IPS-NIHi11 (cell line): ENCODE measurements at places on chromosomes 1 and 21.

- no peak for DNase-seq
Observed at GRCh38 chr1:114286960-114287359, 133.3 kb upstream of the SYT6 start.

GRCh38 chr1:119646521-119647227 lies 1.4 kb downstream of the ZNF697 start:
- no peak for DNase-seq

- no peak for DNase-seq
Observed at GRCh38 chr1:207807690-207808321, 56.0 kb downstream of the CD46 start.

- DNase-seq = no peak
Observed at GRCh38 chr1:13751985-13752384, 52.0 kb downstream of the PRDM2 start.

DNA sequence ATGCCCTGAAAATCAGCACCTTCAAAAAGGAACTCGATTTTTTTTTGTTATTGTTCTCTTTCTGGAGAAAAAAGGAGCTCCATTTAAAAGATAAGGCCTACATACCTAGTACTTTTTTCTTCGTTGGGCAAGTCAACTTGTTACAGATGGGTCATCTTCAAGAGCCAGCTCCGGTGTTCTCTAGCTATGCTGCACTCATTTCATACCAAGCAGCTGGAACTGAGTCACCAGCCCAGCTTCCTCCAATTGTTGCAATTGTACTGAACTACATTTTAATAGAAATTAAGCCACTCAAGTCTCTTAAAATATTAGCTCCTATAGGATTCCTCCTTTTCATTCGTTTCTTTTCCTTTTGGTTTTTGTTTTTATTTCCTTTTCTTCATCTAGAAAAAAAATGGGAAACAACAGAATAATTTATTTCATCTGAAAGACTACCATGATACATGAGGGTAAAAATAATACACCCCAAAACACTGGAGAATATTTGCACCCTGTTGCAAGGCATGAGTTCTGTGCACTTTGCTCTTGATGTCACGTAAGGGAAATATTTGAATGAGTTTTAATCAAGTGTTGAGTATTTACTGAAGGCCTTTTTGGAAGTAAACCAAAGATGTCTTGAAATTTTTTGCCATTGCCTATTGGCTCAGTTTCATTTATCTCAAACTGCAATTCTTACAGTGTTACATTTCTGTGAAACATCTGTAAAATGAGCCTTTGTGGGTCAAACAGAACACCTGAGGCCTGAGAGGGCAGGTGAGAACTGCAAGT lies 60.5 kb downstream of the CLIC4 start:
- DNase-seq = no peak

DNA sequence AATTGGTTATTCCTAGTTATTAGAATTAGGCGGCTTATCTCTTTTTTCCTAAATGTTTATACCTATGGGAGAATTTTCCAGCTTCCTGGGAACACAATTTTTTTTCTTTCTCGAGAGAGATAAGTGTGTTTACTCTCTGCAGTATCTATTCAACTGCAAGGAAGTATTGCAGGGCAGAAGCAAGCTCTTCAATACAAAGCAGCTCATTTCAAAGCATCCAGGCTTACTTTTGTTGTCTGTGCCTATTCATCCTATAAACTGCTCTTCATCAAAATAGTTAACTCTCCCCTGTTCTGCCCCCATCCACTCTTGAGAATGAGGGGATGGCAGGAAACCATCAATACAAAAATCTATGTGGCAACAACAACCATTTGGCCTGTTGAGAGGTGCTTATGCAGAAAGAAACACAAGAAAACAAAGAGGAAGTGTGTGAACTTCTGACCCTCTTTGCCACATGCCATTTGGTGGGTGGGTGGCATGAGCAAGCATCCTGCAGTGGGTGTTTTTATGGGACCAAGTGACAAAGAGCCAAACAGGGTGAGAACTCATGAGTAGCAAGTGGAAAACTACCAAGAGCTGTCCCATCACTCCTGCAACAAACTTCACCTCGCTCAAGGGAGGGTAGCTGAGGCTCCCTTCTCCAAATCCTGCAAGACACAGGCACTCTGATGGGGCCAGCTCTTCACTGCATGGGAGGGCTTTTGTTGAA lies 50.6 kb upstream of the MRPS6 start:
- no peak for DNase-seq

GRCh38 chr1:224458996-224459395 lies 24.4 kb upstream of the WDR26 start:
- no peak for DNase-seq

DNA sequence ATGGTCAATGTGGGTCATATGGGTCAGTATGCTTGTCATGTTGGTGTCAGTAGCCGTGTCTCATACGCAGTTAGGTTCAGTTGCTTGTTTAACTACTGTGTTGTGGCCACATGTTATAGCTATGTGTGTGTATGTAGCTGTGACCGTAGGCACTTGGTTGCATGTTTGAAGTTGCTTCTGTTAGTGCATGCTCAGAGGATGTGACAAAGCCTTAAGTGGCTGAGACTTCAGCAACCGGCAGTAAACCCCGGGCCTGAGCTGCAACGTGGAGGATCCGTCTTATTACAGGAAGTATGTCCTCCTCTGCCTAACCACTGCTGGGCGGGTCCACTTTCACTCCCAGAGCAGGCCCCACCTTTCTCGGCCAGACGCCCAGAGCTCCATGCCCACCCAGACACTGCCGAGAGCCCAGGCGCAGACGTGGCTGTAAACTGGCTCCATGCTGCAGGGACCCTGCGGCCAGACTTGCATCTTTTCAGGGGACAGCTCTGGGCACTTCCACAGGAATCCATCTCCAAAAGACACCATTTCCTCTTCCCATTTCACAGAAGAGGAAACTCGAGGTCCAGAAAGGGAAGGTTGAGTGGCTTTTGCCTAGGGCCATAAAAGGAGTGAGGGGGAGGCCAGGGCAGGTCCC lies 2.2 kb downstream of the TCEA3 start:
- DNase-seq = no peak

DNA sequence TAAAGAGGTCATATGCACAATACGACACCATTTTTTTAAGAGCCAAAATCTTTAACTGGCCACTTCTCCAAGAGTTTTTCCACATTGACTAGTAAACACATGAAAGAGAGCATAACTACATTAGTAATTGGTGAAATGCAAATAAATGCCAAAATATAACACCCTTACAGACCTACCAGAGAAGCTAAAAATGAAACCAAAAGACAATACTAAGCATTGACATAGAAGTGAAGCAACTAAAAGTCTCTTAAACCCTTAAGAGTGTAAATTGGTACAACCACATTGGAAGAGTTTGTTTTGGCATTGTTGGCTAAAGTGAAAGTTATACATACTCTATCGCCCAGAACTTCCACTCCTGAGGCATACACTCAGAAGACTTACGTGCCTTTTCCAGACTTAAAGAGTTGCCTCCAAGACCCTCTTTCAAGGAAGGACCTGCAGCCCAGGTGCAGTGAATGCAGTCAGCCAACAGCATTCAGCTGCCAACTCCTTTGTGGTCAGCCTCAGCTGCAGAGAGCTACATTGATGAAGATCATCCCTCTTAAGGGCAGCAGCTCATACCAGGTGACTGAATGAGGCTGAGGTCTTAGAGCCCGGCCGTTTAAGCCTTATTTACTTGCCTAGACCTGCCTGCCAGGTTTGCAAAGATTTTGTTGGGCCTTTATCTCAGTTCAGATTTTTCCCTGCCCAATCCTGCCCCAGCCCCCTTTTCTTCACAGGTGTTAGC lies 839.1 kb upstream of the ADGRL2 start:
- DNase-seq = no peak

DNA sequence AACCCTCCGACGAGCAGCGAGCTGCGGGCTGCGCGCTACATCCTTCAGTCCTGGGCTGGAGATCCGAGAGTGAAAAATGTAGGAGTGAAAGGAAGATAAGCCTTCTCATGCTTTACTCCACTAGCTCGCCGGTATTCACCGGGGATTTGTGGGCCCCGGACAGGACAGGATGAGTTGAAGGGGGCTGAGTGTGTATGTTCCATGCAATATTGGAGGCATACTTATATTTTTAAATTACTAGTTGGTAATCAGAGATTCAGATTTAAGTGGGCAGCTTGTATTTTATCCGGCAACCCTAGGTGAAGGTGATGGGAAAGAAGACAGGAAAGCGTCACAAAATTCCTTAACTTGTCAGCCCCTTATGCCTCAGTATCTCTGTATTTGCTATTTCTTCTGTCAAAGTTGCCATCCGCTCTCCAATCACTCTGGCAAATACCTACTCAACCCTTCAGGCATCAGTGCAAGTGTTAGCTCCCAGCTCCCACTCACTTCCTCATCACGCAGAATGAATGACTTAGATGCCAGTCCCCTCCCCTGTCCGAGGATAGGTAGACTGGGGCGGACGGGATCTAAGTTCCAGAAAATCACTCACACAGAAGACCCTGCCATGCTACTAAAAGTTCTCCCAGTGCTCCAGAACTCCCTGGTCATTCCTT lies 503 bp upstream of the PIGM start:
- DNase-seq = no peak

- no peak for DNase-seq
Observed at GRCh38 chr1:40985875-40986274, 6.4 kb downstream of the CTPS1 start.

DNA sequence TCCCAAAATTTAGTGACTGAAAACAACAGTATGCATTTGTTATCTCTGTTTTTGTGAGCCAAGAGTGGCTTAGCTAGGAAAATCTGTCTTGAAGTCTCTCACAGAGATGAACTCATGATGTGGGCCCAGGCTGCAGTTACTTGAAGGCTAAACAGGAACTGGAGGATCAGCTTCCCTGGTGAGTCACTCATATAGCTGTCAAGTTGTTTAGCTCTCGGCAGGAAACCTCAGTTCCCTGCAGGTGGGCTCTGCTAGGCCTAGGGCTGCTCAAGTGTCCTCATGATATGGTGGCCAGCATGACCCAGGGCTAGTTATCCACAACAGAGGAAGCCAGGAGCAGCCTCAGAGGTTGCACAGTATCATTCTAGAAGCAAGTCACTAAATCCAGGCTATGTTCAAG lies 30.2 kb upstream of the DDX59 start:
- peak; percentile 44 for DNase-seq

- no peak for DNase-seq
Observed at GRCh38 chr1:26535201-26535600, 5.6 kb downstream of the RPS6KA1 start.

DNA sequence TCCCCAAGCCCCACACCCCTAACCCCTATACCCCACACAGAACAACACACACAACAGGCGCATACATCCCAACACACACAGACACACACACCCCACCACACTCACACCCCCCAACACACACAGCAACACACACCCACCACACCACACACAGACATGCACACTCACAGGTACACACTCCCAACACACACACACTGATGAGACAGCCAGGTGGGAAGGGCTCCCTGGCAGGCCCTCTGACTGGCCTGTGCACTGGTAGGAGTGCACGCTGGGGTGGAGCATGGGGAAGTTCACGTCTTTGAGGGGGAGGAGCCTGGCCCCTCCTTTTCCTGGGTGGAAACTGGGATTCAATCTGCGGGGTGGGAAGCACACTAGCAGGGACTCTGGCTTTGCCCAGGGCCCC lies 116.7 kb downstream of the RHOU start:
- DNase-seq = no peak

DNA sequence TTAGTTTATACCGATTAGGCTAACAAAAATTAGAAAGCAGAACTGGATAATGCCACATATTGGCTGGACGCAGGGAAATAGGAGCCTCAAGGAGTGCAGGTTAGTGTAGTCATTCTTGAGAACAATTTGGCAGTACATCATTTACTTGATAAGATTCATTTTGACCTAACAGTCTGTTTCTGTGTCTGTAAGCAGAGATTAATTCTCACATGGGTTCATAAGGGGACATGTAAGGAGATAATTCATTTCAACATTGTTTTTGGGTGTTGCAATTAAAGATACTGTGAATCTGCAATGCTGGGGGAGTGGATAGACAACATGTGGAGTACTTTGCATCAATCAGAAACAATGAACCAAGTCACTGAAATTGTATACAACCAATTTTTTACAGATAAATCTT lies 32.0 kb downstream of the AGO3 start:
- no peak for DNase-seq

DNA sequence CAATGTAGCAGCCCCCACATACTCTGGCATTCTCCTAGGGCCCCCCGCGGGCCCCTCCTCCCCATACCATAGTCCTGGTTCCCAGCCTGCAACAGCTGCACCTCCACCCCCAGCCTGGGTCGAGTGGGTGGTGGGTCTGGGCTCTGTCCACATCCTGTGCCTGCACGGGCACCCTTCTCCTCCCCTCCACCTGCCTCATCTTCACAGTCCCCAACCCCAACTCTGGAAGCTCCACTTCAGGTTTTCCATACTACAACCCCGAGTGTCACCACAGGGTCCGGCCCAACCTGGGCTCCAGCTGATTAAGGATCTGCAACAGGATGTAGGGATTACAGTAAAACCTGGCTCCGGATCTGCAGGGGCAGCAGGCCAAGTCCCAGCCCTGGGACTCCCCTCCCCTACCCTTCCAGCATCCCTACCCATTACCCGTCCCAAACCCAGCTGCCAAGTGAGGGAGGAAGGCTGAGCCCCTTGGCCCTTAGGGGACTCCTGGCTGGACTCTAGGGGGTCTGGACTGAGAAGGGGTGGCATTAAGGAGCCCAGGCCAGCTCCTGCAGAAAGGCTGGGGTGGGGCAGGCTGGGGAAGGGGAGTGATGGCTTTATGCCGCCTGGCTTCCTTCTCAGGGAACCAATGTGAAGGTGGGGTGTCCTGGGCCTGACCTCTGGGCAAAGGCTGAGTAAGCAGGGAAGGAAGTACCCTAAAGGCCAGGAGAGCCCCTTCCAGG lies 116.8 kb downstream of the CASZ1 start:
- peak; percentile 88 for DNase-seq

DNA sequence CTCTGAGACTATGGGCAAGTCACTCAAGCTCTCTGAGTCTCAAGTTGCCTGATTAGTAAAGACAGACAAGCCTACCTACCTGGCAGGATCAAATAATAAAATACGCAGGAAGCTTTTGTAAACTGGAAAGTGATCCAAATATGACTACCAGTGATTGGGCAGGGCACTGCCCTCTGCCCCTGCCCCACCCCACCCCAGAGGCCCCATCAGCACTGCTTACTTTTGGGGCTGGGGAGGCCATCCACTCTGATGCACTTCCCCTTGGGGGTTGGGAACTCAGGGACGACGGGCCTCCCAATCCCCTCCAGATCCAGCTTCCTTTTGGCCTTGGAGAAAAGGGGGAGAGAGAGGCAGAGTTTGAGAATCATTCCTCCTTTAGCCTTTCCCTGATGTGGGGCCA lies 6.9 kb downstream of the E2F2 start:
- DNase-seq = no peak

DNA sequence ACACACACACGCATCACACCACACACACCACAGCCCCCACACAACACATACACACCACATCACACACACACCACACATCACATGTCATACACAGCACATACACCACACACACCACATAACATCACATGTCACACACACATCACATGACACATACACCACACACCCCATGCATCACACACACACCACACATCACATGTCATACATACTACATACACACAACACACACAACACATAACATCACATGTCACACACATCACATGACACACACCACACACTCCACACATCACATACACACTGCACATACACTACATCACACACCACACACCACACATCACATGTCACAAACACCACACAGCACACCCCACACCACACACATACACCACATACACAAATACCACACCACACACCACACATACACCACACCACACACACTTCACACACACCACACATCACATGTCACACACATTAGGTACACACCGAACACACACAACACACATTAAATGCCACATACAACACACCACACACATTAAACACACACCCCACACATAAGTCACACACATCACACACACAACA lies 1.8 kb downstream of the LYPD8 start:
- DNase-seq = no peak
